ENCODE measurements at places on chromosomes 5 and 9.

DNA sequence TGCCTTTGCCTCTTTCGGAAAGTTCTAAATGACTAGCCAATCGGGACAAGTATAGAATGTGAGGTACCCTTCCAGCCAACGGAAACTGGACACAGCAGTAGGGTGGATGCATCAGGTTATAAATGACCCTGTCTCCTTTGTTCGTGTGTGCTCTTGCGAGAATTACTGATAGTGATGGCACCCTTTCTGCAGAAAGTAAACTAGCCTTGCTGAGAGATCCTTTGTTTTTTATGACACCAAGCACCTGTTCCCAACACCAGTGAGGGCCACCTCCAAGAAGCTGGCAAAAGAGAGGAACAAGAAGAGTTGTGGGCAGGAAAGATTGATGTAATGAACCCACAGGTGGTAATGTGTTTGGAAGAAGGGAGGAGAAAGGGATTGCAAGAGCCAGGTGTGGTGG lies 42.8 kb upstream of the FABP6 start:
- DNase-seq = no peak

DNA sequence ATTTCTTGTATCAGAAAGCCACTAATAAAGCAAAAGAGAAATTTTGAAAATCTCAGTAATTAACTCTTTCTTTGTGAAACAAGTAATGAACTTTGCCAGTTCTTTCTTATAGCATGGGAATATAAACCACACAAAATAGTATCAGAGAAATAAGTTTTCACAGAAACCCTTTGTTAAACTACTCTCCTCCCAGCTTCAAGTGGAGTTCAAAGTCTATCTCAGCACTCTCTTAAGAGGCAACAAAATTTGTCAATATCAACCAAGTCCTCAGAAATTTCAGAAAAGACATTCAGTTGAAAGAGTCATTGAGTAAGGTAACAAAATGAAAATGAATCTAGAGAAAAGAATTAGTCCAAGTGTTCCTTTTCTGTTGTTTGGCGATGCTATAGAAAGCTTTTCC lies 89.3 kb downstream of the NTRK2 start:
- no peak for DNase-seq

- no peak for DNase-seq
Measured at GRCh38 chr9:95509851-95510708, 6.7 kb downstream of the PTCH1 start.

- DNase-seq = no peak
Measured at GRCh38 chr5:179768326-179769085, 25.3 kb upstream of the LTC4S start.

DNA sequence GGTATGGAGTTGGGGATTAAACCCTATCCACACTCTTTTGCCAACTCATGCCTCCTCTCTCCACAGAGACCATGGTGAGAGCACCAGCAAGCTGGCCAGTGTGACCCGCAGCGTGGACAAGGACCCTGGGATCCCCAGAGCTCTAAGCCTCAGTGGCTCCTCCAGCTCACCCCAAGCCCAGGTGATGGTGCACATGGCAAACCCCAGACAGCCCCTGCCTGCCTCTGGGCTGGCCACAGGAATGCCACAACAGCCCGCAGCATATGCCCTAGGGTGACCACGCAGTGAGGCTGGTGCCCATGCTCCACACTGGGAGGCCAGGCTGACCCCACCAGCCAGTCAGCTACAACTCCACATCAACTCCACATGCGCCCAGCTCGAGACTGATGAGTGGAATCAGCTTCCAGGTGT lies 11.5 kb upstream of the CARD19 start:
- DNase-seq = no peak

DNA sequence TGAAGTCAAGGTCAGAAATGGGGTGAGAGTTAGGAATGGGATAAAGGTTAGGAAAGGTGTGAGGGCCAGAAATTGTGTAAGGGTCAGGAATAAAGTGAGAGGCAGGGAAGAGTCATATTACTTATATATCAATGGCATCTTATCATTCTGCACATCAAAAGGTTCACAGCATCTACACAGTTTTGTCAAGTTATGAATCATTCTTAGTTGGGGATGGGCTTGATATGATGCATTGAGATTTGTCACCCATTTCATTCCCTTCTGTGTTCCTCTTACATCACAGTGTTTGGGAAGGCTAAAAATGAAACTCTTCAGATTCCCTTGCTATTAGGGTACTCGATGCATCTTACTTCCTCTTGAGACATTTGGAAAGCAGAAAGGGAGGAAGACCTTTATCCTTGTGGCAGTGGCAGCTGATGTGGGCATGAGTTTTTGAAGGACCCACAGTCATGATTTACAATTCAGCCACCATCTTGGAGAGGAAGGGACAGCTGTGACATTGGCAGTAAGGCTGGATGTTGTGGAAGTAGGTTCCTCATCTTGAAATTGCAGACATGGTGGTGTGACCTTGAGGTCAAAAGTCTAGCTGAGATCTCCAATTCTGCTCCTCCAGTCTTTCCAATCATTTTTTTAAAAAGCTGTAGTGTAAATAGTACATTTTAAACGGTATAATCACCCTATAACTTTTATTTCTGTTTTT lies 24.2 kb upstream of the NPR3 start:
- no peak for DNase-seq

DNA sequence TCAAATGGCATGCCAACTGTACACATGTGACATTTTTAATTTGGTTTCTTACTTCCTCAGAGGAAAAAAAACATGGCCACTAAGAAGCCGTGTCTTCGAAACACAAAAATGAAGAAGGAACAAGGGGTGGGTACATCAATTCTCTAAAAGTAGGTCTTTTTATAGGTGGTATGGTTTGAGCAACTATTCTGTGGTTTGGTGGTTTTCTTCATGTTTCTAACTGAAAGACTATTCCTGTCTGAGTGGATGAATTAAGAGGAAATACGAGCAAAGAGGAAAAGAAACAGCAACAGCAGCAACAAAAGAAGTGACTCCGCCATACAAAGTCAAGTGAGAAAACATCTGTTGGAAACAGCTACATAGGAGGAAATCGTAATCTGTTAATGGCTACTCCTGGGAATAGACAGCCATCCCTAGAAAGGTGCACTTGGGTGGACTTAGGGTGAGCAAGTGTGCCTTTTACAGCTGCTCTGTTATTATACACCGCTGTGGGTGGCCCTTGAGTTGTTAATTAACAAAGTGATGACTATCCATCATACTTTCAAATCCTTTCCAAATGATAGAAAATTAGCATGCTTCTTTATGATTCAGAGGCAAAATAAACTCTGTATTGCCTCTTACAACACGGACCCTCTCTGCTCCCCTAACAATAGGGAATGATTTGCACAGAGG lies 575.8 kb downstream of the TLE1 start:
- DNase-seq = no peak

GRCh38 chr9:108544866-108545265 lies 310.9 kb downstream of the ACTL7B start:
- no peak for DNase-seq

DNA sequence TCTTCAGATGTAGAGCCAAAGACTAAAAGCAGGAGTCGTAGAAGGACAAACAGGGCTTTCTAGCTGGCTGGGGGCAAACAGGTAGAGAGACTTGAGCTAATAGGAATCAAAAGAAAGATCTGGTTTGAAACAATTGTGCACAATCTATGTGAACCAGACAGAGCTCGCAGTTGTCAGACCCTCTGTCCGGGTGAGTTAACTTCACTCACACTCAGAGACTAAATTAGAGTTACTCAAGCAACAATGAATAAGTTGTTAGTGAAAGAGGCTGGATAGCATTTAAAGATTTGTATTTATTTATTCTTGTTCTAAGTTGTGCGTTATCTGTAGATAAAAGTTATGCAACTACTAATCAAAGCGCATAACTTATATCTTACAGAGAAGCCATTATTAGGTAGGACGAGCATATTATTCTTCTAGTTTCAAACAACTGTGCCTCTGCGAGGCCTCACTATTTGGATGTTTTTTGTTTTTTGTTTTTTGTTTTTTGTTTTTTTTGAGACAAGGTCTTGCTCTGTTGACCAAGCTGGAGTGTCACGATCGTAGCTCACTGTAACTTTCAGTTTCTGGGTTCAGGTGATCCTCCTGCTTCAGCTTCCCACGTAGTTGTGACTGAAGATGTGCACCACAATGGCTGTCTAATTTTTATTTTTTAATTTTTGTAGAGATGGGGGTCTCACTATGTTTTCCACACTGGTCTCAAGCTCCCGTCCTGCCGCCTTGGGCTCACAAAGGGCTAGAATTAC lies 13.2 kb upstream of the LNPEP start:
- no peak for DNase-seq

DNA sequence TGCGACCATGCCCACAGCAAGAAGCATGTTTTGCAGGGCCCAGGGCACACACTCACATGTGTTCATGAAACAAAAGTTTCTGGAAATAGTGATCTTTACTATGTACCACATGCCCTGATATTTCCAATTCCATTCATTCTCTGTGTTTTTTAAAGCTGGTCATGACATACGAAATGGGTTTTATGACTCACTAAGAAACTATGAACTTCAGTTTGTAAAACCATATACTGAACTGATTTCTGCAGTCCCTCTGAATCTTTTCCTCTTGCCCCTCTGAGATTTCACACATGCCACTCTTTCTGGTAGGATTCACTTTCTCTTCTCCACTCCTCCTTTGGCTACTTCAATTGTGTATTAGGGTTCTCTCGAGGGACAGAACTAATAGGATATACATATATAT lies 416.1 kb upstream of the TRPC7 start:
- no peak for DNase-seq

- DNase-seq = no peak
Measured at GRCh38 chr5:62029303-62029702, 276.7 kb upstream of the KIF2A start.

DNA sequence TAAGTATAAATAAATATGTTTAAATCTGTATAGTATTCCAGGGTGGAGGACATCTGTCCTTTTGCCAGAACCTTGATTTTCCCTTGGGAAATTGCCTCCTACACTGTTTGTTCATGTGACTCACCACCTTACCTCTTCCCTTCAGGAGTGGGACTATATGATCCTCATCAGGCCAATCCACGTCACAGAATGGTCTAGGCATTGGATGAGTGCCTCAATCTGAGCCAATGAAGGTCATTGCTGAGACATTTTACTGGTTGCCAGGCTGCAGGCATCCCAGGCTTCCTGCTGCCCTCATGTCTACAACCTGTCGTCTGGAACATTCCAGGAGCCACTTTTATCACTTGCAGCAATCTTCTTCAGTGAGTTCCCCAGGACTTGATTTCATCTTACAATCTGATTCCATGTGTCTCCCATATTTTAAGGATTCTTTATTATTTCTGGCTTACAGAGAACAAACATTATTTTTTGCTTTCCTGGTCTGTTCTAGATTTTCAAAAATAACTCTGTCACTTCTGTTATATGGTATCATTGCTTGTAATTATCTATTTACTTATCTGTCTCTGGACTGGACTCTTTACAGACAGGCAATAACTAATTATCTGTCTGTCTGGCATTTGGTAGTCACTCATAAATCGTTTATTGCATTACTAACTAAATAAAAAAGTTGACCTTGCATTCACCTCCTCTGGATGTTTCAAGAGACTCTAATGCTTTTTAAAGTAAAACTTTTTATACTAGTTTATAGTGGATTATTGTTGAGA lies 107.3 kb upstream of the APC start:
- no peak for DNase-seq

GRCh38 chr5:159155960-159156359 lies 53.4 kb downstream of the RNF145 start:
- no peak for DNase-seq

DNA sequence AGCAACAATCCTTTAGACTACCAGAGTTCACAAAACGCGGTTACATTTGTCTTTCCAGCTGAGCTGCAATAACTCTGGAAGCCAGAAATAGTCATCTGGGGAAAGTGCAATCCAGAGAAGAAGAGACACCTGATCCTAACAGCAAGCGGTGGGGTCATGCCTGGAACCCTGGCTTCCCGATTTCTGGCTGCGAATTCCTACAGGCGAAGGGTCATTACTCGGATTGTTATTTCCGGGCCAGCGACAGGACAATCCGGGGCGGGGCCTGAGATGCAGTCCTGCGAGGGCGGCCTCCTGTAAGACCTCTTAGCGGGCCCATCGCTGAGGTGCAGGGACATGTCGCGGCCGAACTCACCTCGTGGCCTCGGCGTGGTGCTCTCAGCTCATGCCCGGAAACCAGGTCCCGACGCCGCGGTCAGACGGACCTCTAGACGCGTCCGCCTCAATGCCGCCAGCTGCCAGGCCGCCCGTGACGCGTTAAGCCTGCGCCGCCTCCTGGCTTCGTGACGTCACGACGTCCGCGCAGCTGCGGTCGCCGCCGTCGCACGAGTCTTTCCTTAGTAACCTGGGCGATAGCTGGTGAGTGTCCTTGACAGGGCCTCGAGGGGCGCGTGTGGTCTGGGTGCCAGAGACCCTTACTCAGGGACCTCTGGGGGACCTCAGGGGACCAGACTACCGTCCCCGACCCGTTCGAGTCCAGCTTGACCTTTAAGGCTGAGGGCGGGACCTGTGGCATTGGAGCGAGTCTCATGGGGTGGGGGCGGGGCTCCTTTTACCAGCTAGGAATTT lies at the start of the genes MRRF and RBM18:
Gene MRRF, plus strand, starts transcription at position 523 of the 789 bp plus-strand sequence. CDS start 6,010 bp downstream, outside the sequence.
Gene RBM18, minus strand, starts transcription at position 481 of the 789 bp plus-strand sequence. CDS start 3,348 bp downstream, outside the sequence.
- DNase-seq = peak; percentile 94

DNA sequence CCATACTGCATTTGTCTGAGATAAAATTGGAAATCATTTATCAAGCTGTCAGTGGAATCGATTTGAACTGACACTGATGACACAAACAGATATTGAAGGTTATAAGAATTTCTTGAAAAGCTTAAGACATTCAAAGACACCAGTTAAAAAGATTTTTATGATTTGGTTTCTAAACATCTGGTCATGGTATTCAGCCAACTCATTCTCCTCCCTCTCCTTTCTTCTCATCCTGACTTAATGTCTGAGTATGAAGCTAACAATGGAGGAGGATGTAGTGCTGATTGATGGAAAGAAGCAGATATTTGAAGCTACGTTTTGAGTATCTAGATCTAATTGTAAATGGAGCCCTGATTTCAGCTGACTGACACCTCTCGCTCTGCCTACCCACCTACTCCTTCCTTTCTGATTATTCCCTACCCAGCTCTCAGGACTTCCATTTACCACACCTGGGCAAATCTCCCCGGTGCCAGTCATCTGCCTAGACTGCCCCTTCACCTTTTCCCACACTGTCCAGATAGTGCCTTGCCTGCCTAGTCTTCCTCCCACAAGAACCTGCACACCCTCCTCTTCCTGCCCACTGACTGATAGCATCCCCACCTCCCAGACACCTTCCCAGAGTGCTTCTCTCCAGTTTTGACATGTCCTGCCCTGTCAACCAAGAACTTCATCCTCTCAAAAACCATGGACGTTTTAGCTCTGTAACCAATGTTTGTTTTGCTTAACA lies 20.7 kb upstream of the LIFR start:
- no peak for DNase-seq

Data from activated CD4-positive, alpha-beta memory T cell treated with anti-CD3 and anti-CD28 coated beads, Interleukin-2, amount 10 ng/mL, durations not matched to agents 7 days and 5 days (primary cell).